ENCODE measurements at places on chromosomes 2 and 18.

GRCh38 chr2:62996534-62997186 lies 54.0 kb upstream of the OTX1 start:
- no peak for DNase-seq

DNA sequence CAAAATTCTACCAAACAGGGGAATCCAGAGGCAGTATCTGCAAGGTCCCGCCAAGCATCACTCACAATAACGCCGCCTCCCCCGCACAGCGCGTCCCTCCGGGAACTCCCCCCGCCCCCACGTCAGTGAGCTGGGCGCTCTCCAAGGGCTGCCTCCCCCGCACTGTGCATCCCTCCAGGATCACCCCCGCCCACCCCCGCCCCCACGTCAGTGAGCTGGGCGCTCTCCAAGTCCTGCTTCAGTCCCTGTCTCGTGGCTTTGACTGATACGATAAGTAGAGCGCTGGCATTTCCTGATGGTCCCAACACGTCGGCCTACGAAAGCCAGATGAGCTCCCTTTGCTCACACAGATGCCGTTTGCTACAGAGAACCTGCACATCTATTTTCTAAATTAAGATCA lies 130.7 kb upstream of the TPO start:
- DNase-seq = no peak

GRCh38 chr2:193350509-193350908 lies 1155.8 kb upstream of the TMEFF2 start:
- no peak for DNase-seq

DNA sequence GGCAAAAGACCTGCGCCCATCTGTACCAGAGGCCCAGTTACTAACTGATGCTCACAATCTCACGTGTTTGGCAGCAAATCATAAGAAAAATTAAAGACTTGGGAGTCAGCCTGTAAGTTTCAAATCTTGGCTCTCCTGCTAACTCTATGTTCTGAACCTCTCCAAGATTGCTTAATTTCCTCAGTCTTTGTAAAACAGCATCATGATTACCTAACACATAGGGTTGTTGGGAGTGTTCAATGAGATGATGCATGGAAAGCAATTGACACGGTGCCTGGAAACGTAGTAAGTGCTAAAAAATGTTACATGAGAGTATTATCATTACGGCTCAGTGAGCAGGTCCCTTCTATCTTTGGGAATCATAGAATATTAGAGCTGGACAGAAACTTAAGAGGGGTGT lies 497.6 kb upstream of the TCF4 start:
- DNase-seq = no peak

GRCh38 chr2:29106256-29106655 lies 9.0 kb upstream of the CLIP4 start:
- no peak for DNase-seq

DNA sequence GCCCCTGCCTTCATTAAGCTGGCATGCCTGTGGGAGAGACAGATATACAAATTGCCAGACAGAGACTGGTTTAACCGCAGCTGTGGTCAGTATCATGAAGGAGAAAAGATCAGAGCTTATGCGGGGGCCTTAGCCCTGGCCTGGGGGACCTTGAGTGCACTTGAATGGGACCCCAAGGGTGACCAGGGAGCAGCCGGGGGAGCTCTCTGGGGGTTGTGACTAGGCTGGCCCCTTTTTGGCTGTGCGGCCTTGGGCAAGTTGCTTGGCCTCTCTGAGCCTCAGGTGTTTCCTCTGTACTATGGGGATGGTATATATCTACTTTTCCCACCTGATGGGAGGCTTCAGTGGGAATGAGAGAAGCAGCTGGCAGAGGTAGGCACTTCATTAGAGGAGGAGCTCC lies 35.7 kb downstream of the INHBB start:
- no peak for DNase-seq

DNA sequence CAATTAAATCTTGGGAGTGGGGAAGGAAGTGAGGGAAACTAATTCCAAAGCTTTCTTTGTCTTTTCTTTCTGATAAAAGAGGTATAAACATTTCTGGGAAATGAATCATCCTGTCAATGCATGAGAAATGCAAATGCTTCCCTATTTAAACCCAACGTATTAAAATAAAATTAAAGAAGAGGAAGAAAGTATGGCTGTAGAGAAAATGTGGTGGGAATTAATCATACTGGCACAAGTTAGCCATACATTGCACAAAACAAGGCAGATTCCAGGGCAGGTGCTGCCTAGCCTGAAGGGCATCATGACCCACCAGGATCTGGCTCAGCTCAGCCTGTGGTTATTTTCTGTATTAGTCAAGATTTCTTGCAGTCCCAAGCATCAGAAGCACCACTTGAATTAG lies 338.0 kb downstream of the NYAP2 start:
- DNase-seq = no peak

DNA sequence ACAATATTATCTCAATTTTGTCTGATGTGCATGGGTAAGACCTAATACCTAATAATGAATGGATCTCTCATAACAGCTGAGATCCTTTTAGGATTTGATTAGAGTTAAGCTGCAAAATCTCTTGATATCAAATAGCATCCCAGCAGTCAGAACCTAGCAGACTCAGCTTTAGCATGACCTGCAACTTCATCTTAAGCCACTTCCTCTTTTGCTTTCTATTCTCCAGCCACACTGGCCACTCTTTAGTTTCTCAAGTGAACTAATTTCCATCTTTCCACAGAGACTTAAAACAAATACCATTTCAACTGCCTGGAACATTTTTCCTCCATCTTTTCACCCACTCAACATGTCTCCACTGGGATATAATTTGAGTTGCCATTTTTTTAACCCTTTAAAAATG lies 1251.6 kb upstream of the ZEB2 start:
- DNase-seq = no peak

All from GM12864 (cell line).